ENCODE measurements at places on chromosomes 13 and 19.

GRCh38 chr13:109985871-109986450, 199.6 kb upstream of the IRS2 start:
- no peak for DNase-seq

DNA sequence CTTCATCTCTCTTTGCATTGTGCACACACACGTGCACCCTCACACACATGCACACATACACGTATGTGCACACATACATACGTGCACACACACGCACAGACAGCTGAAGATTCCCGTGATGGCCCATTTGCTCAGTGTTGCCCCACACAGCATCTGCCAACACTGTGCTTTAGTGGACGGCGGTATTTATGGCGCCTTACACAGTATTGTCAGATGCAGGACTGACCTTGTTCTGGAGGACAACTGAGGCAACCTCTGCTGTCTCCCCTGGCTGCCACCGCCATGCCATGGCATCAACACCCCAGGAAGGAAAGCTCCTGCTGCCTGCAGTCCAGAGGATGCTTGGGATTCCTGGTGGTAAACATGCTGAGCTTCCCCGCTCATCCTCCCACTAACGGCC, 316.4 kb downstream of the TEX29 start:
- DNase-seq, result no peak

DNA sequence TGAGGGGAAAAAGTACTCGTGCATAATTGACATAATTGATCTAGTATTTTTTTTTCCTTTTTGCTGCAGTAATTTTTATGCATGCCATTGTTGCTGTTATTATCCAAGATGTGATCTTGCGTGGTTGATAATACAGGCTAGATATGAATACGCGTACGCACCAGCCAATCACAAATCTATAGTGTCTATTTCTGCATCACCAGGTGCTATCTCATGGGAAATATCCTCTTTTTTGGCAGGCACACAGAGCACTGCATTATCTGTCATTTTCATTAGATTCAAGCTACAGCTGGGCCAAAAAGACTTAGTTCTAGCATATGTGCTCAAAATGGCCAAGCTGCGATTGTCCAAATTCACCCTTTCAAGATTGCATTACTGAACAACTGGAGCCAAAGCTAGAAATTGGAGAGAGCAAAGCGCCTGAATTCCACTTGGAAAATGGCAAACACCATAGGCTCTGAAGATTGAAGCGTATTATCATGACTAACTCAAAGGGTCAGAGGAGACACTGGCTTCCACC, 181.1 kb downstream of the TSHZ3 start:
- no peak for DNase-seq

- DNase-seq, result peak; percentile 39
Measured at GRCh38 chr13:49908637-49909036, 27.5 kb downstream of the SPRYD7 start.

GRCh38 chr13:99778500-99778899, 193.1 kb downstream of the ZIC5 start:
- no peak for DNase-seq

DNA sequence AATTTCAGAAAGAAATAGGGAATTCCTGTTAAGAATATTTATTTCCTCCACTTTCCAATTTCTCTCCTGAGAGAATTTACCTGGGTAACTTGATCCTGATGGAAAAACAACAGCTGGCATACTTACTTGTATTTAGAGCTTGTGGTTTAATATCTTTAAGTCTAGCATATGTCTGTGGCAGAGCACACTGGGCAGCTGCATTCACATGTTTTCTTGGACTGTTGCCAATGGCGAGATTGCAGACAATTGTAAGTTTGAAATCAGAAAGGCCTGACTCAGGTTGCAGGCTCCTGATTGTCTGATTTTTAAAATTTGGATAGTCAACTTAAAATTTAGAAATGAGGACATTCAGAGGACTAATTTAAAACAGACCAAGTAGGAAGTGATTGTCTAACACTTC, 66.9 kb downstream of the NHLRC3 start:
- no peak for DNase-seq

DNA sequence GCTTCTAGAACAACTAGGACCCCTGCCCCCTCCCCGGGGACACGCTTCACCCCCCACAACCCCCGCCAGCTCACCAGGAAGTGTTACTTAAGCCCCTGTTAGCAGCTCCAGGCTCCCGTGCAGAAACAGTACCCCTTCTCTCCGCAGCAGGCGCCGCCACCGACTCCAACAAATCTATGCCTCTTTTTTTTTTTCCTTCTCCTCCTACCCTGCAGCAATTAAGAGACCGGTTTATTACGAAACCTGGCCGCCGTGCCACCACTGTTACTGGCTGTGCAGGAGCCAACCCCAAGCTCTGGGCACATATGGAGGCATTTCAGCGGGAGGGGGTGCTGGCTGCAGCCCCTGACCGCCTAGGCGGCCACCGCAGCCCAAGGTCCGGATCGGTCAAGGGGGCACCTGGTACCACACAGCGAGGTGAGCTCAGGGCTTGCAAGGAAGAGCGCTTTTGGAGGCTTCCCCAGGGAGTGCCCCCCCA, 2.4 kb downstream of the GADD45B start:
- DNase-seq, result peak; percentile 78

DNA sequence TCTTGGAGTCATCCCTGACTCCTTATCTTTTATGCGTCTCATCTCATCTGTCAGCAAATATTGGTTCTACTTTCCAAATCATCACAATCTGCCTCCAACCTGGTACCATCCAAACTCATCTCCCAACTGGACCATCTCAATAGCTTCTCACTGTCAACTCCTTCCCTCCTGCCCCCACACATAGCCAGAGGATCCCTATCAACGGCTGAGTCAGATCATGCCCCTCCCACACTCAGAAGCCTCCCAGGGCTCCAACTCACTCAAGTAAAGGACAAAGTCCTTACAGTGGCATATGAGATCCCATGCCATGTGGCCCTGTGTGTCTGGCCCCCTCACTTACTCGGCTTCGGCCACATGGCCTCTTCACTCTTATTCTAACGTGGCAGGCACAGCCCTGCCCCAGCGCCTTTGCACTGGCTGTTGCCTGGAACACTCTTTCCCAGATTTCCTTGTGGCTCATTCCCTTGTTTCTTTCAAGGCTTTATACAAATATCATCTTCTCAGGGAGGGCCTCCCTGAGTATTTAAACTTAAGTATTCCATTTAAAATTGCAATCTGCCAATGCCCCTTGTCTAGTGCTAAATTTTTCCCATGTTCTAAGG, 4.3 kb downstream of the SPRED3 start:
- DNase-seq, result no peak

GRCh38 chr13:27634231-27634630, 12.5 kb downstream of the POLR1D start:
- no peak for DNase-seq

DNA sequence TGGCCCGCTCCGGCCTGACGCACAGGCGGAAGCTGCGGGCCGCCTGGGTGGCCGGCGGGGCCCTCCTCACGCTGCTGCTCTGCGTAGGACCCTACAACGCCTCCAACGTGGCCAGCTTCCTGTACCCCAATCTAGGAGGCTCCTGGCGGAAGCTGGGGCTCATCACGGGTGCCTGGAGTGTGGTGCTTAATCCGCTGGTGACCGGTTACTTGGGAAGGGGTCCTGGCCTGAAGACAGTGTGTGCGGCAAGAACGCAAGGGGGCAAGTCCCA, 4.4 kb downstream of the FFAR1 start:
- DNase-seq, result peak; percentile 13

GRCh38 chr19:31516756-31517155, 167.5 kb upstream of the TSHZ3 start:
- DNase-seq, result peak; percentile 16

DNA sequence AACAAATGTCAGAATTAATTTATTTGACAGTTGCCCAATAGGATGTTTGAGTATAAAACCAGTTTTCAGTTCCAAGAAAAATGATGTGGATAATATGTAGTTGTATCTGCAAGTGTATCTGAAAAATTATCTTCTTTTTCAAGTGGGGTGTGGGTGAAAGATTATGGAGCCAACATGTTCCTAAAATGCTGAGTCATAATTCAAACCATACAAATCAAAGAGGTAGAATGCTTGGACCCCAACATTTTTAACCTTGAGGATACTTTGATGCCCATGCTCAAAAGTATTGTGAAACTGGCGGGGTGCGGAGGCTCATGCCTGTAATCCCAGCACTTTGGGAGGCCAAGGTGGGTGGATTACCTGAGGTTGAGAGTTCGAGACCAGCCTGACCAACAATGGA, 54.0 kb upstream of the ZNF724 start:
- DNase-seq, result no peak

DNA sequence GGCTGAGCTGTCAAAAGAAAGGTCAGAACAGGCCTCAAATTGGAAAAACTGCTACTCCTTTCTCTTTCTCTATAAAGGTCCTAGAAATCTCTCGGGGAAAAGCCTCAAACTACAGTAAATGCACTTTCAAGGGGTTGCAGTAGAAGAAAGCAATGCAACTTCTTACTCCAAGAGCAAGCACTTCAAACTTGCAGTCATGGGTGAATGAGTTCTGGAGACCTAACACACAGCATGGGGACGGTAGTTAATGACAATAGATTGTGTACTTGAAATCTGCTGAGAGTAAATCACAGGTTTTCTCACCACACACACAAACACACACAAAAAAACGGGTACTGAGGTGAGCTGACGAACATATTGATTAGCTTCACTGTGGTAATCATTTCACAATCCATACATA, 11.8 kb downstream of the TUBGCP3 start:
- DNase-seq, result no peak

- no peak for DNase-seq
Measured at GRCh38 chr13:20571676-20572075, 4.7 kb downstream of the IFT88 start.

GRCh38 chr13:32737111-32737571, 150.9 kb downstream of the PDS5B start:
- DNase-seq, result no peak

DNA sequence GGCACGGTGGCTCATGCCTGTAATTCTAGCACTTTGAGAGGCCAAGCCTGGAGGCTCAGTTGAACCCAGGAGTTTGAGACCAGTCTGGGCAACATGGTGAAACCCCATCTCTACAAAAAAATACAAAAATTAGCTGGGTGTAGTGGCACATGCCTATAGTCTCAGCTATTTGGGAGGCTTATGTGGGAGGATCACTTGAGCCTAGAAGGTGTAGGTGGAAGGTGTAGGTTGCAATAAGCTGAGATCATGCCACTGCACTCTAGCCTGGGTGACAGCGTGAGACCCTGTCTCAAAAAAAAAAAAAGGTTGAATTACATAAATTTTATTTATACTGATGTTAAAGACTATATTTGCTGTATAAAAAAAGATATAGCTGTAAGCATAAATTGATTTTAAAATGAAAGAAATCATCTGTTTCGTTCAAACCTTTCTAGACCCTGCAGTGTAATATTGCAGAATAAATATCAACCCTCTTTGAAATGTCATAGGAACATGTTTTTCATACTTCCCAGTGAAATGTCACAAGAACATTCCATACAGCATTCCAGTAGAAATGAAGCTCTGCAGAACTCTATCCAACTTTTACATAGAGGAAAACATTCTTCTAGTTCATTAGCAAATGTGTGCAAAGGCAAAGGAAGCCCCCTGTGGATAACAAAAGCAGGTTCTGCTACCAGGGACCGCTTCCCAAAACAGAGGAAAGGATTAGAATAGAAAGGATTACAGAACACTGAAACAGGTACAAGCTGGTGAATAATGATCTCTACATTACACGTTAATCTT, 76.0 kb downstream of the CAB39L start:
- peak; percentile 79 for DNase-seq

DNA sequence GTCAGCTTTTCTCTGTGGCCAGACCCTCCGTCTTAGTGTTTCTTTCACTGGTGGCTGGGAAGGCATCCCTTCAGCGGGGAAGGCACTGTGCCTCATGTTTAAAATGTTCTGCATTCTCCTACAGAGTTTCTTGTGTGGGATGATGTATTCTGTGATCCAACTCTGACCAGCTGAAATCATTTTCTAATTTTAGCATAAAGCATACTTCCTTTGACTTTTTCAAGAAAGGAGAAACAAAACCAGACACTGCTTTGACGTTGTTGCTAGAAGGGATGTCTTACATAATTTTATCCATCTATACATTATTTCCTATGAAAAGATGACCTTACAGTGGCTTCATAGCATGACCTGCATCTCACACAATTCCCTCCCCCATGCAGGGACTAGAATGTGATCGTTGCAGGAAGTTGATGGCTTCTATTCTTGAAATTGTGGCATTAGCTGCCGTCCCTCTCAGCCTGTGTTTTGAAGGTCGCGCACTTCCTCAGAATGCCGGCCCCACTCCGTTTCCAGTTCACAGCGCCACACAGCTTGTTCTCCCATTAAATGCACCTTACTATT, 38.6 kb upstream of the TEX29 start:
- DNase-seq, result no peak

DNA sequence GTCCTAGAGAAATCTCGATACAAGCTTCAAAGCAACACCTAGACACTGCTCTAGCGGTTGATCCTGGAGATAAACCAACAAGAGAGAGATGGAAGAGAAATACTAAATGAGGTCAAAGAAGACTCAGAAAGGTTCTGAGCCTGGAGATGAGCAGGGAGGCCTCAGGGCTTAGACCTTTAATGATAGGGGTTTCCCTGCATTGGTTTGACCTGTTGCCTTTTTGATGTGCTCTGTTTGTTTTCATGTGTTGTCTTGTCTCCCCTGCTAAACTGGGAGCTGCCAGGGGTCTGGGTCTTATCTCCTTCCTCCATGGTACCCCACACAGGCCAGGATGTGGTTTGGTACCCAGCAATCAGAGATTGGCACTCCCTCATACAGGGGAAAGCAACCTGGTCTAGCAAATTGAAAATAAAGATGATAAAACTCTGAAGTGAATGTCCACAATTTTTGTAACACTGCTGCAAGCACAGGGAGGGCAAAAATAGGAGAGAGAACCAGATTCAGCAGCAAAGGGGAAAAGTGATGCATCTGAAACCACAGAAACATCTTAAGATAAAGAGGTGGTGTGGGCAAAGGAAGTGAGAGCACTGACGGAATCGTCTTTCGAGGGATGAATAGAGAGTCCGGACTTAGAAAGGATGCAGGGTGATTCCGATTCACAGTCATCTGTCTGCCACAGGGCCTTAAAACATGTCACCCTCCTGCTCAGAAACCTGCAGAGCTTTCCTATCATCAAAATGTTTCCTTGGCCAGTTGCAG, 3.5 kb downstream of the FFAR2 start:
- no peak for DNase-seq

DNA sequence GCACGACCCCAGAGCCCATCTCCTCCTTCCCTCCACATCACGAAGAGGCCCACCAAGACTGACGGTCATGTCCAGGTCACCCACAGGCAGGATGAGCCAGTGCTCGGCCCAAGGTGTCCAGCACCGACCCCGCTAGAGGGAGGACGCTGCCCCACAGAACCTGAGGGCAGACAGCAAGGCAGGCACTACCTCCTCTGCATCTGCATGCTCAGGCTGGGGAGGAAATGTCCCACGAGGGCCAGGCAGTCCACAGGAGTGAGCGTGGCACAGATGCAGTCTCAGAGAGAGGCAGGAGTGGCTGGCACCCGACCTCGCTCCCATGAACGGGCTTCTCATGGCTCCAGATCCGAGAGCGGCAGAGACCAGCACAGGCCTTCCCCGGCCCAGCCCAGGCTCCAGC, 133.2 kb downstream of the TUBA3C start:
- no peak for DNase-seq

- no peak for DNase-seq
Measured at GRCh38 chr19:16133818-16134217, 9.7 kb upstream of the HSH2D start.
